Epithelial cell of proximal tubule (primary cell): ENCODE measurements at places on chromosomes 13 and 19. TPM values are rescaled to one million over a fixed set of nuclear protein-coding genes. Genes with fewer than 3 reads are reported as not detected.

Gene EXOC3L2
- total RNA-seq: 0.12 TPM in 1 of 2 replicates, not detected in the other

Gene ZNF491
- total RNA-seq: 0.17 and 0.29 TPM in 2 replicates

Gene ELSPBP1
- total RNA-seq: not detected in 2 replicates

Gene URAD
- not detected in 2 replicates for total RNA-seq

Gene WDR83
- 3.6 and 10.8 TPM in 2 replicates for total RNA-seq

Gene ZSCAN4
- total RNA-seq: not detected in 2 replicates

Gene BRME1
- total RNA-seq: 0.58 and 1.4 TPM in 2 replicates

Gene METTL21C
- total RNA-seq: not detected in 2 replicates

Gene CFAP97D2
- total RNA-seq: not detected in 2 replicates

Gene CNMD
- total RNA-seq: 2.6 TPM in 1 of 2 replicates, not detected in the other

Gene TMC4
- total RNA-seq: 3.7 and 9.5 TPM in 2 replicates

Gene WTIP
- 4.5 and 27.9 TPM in 2 replicates for total RNA-seq

Gene NCCRP1
- 9.9 and 11.4 TPM in 2 replicates for total RNA-seq

Gene SYCN
- not detected in 2 replicates for total RNA-seq

Gene PLA2G4C
- 4.7 and 8.5 TPM in 2 replicates for total RNA-seq

Gene CGB3
- not detected in 2 replicates for total RNA-seq

Gene LENG1
- 6.7 and 11.5 TPM in 2 replicates for total RNA-seq

Gene APC2
- not detected in 2 replicates for total RNA-seq

Gene SGTA
- 106 and 113 TPM in 2 replicates for total RNA-seq

Gene ZNF541
- total RNA-seq: not detected in 2 replicates

Gene IGFL1
- total RNA-seq: not detected in 2 replicates

Gene NAXD
- 16.0 and 16.7 TPM in 2 replicates for total RNA-seq

Gene MISP3
- total RNA-seq: 0.80 and 6.0 TPM in 2 replicates

Gene ZNF177
- 0.92 and 1.2 TPM in 2 replicates for total RNA-seq

Gene DNAJB1
- 83.3 and 116 TPM in 2 replicates for total RNA-seq

Gene CBY2
- total RNA-seq: not detected in 2 replicates

Gene ZNF285
- 1.5 and 2.7 TPM in 2 replicates for total RNA-seq

Gene CGB8
- total RNA-seq: 1.2 TPM in 2 replicates

Gene BRSK1
- 2.0 and 16.1 TPM in 2 replicates for total RNA-seq

Gene PCDH9
- 0.40 and 0.51 TPM in 2 replicates for total RNA-seq

Gene LMTK3
- total RNA-seq: 1.5 and 4.2 TPM in 2 replicates

Gene WDR62
- 12.7 and 20.7 TPM in 2 replicates for total RNA-seq
